ENCODE measurements at places on chromosomes 6 and 20.
A peak's percentile ranks its signal among the peaks of the same experiment; 100 is the strongest.

GRCh38 chr6:33744001-33744848 is 2.5 kb downstream of the IP6K3 start:
- peak; percentile 52 for DNase-seq

- no peak for DNase-seq
Observed at GRCh38 chr20:47876311-47877088, 91.2 kb upstream of the SULF2 start.

DNA sequence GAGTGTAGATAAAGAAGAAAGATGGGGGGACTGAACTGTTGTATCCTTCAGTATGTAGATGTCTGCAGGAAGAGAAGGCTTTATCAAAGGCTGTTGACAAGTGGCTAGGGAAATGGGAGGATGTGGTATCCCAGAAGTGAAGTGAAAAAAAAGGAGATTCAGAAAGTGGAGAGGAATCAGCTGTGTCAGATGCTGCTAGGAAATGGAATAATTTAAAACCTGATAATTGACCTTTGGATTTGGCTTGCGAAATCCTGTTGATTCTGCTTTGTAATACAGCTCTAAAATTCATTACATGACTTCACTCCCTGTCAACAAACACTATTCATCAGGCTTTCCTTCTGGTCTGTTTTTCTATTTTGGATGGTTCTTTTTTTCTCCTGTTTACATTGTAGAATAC is 41.7 kb downstream of the PHF3 start:
- DNase-seq, result no peak

DNA sequence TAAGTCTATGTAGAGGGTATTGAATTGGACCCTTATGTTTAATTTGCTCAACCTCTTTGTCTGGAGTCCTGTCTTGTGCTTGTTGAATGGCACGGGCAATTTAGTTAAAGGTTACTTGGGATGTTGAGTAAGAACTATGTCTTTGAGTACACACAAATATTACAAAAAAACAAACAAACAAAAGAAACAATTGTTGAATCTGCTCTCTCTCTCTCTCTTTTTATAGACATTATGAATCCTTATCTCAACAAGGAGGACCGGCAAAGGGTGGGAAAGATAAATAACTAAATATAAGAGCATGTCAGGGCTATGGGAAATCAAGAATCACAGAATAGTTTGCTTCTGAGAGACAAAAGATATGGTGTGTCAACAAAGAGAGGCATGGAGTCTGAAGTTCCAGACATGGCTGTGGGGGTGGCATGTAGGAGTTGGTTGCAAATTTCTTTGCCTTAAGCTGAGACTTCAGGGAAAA is 608.6 kb downstream of the UTRN start:
- DNase-seq, result no peak

DNA sequence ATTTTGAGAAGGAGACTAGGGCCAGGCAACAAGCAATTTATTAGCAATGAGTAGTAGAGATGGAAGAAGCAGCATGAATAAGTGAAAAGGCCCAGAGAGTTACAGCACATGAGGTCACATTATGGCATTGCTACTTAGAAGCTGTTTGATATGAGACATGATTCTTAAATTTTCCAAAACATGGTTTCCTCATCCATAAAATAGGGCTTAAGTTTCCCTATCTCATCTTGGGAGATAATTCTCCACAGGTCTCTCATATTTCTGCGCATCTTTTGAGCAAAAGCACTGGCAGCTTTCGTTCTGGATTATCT is 656.1 kb downstream of the EPHA7 start:
- no peak for DNase-seq

DNA sequence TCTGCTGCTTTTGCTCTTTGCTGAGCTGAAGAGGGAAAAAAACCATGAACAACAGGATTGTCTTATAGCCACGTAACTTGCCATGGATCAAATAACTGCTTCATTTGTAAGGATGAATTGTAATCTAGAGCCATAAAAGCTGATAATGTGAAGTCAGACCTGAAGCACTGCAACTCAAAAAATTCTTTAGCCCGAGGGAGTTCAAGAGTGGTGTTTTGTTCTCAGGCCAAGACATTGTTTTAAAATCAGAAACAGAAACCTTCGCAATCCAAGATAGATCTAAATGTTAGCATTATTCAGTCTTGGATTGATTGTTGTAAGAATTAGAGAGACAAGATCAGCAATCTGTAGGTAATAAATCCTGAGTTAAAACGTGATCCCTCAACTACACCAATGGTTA is at the start of gene TRAPPC3L:
TRAPPC3L (minus strand) TSS at position 34 of the 400 bp plus-strand sequence. CDS start 170 bp downstream, outside the sequence.
- DNase-seq, result no peak

DNA sequence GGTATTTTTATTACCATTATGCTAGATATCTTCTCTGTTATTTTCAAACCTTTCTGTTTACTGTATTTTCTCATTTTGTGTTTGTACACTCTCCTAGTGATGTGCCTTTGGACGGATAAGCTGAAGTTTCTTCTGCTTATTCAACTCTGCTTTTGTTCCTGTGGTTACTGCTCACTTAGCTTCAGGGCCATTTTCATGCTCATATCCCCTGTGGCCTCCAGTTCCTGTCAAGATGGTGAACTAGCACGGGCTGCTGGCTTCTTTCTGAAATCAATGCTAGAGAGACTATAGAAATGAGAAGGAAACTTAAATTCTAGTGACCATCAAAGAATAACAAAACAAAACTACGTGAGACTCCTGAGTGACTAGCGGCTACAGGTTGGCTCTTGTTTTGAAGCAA is 6.8 kb upstream of the CST8 start:
- no peak for DNase-seq

- no peak for DNase-seq
Observed at GRCh38 chr20:57048027-57048869, 218.2 kb downstream of the BMP7 start.

DNA sequence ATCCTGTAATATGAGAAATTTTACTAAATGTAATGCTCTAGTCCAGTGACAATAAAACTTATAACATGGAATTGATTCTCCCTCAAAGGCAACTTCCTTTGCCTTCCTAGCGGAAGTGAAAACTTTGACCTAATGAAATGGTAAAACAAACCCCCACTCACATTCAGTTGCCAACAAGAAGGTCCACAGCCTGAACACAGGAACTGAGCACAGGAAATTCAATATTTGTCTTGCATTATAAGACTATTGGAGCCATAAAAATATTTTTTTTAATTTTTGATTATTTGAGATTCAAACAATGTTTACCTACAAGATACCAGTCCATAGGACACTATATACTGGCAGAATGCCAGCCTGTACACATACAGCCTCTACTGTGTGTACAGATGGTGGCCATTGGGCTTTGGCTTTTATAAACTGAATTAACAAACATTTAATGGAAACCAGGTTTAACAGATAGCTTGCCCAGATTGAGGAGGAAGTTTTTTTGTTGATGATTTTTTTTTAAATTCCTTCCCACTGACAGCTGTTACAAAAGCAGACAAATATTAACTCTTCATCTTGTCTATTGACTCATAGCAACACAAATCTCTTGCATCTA is 481.5 kb upstream of the JAG1 start:
- no peak for DNase-seq

DNA sequence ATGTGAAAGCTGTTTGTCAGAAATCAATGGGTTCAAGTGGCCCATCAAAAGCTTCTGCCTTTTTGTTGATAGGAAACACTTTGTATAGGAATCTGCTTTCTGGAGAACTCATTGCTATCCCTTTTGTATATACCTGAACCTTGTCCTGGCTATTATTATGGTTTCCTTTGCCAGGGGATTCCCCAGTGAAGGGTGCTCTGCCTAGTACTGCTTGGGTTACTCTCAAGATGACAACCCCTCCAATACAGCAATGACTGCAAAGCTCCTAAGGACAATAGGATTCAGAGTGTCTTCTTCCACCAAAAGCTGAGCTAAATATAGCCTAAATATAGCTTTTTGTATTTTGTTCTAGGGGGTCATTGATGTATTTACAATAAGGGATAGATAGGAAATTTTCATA is 54.0 kb upstream of the PTPRK start:
- DNase-seq, result no peak

DNA sequence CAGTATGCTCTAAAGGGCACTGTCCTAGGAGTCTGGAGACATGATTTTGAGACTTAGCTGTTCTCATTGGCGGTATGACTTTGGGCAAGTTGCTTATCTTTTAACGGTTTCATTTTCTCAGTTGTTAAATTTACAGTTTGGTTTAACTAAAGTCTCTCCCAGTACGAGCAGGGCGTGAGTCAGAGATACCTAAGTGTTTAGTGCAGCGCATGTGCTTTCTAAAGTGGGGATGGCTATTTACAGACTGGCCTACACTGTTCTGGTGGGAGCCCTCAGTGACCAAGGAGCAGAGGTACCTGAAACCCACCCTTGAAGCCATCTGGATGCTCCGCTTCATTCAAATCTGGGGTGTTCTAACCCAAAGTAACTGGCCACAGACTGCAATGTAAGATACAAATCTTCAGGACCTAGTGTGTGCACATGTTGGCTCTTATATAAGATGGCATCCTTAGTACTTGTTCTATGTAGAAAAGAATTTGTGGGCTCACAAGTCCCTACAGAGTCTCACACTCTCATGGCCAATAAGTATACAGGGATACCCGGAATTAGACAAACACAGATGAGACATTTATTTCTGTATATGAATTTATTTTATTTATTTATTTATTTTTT is 10.7 kb downstream of the MSH5 start:
- no peak for DNase-seq

GRCh38 chr6:63941747-63942470 is 306.3 kb downstream of the PHF3 start:
- DNase-seq, result no peak

DNA sequence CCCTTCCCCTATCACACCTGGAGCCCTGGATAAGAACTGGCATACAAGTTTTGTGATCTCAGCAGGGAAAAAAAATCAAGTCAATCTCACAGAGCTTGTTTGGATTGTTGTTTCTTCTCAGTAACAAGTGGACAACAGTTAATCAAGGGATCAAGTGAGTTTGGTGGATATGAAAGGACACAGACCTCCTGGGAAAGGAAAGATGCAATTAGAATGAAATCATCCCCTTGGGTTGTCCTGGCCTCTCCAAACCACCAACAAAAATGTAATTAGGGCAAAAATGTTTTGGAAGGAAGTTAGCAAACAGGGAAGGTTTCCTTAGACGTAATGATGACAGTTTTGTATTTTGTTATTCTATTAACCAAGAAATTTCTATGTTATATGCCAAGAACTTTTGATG is 99.1 kb upstream of the PRDM1 start:
- DNase-seq, result no peak

DNA sequence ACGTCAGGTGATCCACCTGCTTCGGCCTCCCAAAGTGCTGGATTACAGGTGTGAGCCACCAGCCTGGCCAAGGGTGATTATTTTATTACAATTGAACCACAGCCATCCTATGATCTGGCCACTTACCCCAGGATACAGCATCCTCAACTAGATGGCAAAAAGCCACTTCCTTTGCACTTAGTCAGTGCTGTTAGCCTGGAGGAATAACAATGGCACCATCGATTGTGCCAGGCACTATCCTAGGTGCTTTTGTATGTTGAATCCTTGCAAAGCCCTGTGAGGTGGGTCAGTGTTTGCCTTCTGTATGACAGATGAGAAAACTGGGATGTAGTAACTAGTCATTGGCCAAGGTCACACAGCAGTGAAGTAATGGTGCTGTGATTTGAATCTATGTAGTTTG is 11.2 kb upstream of the TTPAL start:
- DNase-seq, result no peak

GRCh38 chr20:37200926-37201826 is 21.8 kb upstream of the MROH8 start:
- DNase-seq, result no peak

DNA sequence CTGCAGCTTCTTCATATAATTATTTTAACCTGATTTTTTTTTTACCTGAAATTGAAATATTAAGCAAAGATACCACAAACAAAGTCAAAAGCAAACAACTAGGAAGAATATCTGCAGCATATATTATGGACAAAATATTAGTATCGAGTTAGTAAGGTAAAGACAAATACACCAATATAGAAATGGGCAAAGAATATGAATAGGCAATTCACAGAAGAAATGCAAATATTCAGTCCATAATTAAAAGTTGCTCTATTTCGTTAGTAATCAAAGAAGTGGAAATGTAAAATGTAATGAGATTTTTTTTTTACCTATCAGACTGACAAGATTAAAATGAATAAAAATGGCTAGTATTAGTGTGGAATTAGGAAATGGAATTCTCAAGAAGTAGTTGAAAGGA is 121.5 kb downstream of the CD83 start:
- no peak for DNase-seq

DNA sequence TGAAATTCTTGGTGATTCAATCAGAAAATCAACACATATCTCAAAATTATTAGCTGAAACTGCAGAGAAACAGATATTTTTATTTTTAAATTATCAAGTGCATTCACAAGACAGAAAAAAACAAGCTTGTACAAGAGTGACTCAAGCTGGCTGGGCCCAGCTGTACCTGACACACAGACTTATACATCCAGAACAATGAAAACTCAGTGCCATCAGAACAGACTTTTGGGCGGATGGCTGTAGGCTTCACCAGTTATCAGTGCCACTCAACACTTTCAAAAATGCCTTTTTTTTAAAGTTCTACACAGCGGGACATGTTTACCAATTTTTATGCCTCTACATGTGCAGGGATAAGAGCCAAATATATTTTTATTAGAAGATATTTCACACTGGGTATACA is 102.8 kb downstream of the MYB start:
- DNase-seq, result no peak

DNA sequence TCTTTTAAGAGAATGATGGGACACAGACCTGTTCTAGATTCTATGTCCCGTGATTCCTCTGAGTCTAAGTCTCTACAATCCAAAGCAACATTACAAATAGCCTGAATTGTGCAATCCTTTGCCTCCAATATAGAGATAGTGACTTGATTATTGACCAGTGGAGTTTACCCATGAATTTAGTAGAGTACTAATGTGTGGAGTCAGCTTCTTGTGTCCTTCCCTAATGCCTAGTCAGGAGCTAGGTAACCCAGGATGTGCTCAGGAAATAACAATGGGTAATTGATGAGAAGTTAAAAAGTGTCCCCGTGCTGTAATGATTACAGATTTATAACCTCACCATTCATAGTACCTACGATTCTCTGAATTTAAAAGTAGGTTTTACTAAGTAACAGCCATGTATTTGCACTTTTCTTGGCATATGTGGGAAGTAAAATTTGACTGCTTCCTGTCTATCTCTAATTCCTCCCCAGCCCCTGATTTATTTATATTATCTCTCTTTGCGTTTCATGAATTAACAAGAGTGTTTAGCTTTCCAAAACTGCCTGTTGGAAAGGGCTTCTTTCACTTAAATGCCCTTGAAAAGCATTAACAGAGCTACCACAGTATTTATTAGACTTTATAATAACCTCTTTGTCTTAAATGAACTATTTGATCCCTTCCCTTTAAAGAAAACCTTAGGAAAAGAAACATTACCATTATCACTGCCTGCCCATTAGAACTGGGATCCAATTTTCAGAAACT is 30.5 kb downstream of the NEDD9 start:
- DNase-seq, result no peak
